ENCODE measurements at places on chromosomes 13 and 19.

DNA sequence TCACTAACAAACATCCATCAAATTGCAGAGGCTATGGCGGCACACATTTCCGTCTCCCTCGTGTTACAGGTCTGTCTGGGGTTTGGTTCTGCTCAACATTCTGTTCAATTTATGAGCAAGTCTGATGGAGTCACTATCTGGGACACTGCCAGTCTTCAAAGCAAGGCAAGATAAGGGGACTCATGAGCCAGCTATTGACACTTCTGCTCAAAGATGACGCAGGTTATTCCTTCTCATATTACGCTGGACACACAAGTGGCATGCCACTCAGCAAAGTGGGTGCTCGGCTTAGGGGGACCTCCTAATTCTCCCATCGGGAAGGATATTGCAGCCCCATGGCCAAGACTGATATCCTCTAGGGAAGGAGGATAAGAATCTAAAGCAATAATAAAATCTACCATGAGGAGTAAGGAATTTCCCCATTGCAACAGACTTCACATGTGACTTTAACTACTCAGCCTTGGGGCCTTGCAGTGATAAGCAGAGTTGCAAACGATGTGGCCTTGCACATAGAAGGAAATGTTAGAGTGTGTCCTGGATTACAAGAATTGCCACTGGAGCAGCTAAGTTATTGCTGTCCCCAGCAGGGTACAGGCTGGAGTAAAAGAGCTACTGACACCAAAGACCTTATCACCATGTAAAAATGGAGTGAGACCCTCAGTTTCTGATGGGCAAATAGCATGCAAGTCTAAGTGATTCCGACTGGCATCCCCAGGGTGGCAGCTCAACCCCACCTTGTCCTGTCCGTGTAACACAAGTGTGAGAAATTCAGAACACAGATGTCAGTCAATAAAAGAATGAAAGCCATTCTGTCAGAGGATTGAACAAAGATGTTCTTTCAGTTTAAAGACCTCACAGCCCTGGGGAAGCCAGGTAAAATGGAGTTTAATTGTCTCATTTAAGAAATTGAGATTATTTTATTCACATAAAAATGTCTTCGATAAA is 306.1 kb downstream of the IRS2 start:
- no peak for DNase-seq

GRCh38 chr19:49393881-49394280 is 5.8 kb downstream of the KASH5 start:
- DNase-seq: no peak

GRCh38 chr13:31133621-31134020 is 28.1 kb downstream of the HSPH1 start:
- DNase-seq: no peak

DNA sequence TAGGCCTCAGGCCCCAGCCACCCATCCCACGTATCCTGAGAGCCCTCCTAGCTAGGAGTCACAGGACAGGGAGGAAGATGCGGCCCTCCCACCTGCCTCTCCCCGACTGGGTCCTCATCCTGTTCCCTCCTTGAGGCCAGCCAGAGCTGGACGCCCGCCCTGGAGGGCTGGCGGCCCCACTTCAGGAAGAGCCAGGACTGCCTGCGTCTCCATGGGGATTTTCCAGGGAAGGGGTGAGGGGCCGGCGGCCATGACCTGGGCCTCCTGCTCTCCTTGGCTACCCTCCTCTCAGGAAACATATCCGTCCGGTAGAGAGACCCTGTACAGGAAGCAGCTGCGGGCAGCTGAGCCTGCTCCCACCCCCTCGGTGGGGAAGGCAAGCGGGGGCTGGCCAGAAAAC is 11.3 kb upstream of the PRKD2 start:
- no peak for DNase-seq

DNA sequence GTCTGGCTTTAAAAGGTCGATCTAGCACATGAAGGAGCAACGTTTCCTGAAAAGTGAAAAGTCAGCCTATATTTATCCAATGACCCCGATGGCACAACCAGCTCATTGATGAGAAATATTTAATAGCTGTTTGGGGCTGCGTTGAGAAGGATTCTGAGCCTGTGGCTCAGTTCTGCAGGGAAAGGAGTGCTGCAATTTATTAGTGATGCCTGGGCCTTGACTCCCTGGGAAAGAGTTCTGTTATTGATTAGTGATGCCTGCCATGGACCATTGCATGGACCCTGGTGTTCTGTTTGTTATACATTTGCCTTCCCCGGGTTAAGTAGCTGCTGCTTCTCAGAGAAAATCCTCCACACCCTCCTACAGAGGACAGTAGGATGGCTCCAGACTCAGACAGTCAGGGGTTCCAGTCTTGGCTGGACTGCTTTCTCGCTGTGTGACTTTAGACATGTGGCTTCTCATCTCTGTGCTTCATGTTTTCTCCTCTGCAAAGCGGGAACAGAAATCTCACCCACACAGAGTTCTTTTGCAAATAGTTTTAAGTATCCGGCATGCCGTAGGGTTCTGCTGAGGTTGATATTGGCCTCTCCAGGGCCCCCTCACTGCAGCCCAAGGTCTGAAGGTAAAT is 17.7 kb upstream of the PTPRS start:
- no peak for DNase-seq

- no peak for DNase-seq
Measured at GRCh38 chr13:27794921-27795717, 2.8 kb downstream of the GSX1 start.
